ENCODE measurements at places on chromosomes 3 and 15.

DNA sequence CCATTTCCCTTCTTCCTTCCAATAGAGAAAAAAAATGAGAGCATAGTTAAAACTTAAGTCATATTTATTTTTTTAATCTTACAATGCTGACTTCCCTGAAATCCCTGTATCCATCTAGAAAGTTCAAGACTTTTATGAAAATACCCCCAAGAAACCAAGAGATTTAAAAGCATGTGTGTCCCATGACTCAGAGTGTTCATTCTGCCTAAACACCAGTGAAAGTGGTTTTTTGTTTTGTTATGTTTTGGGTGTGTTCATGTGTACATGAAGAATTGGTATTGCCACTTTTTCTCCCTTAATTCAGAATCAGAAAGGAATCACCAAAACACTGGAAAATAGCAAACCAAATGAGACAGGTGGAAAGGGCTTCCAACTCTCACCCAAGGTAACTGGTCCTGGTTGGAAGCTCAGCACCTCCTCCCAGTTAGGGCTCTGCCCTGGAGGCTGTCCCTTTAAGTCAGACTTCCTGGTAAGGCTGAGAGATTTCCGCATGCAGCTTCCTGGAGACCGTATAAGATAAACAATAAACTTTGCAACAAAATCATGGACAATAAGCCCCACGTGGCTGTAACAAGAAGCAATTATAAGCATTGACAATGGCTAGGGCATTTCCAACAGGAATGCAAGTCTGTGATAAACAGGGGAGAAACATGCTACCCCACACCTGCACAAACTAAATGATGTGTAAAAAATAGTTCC, 121.9 kb upstream of the ARHGEF3 start:
- DNase-seq = no peak

DNA sequence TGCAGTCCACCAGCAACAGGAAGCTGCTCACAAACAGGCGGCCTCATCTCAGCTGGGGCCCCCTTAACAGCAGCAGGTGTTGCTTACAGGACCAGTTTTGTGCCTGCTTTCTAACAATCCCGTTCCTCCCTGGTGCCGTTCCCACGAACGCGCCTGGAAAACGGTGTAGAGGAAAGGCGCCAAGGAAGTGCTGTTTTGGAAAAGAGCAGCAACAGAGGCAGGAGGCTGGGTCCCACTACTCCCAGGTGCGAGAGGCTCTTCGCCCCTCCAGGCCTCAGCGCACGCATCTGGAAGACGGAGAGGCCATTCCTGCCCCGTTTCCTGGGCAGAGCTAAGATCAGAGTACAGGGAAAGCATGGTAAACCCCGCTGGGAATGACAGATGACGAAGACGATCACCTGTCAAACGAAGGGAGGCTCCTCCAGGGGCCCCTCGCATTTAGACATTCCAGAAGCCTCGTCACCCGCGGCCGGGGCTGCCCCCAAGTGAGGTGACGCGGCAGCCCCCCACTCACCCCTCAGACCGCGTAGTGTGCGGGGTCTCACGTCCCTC, 603 bp downstream of the SCAPER start:
- no peak for DNase-seq

- DNase-seq = peak; percentile 50
Observed at GRCh38 chr3:184015381-184016019, 2.2 kb downstream of the ABCC5 start.

- no peak for DNase-seq
Observed at GRCh38 chr3:60884005-60884404, 367.2 kb downstream of the FHIT start.

DNA sequence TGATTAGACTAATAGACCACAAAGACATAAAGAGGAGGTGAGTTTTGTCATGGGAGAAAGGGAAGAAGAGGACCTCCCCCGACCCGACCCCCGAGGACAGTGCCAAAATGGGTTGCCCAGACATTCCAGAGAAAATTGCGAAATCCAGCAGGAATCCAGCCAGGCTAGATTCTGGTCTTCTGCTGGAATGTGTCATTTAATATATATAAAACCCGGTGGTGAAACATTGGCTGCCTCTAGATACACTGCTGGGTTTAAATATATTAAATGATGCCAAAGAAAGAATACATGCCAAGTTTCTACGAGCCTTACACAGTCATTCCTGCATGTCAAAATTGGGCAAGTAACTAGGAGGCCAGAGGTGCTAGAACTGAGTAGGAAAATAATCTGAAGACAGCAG, 45.3 kb upstream of the SPESP1 start:
- DNase-seq = no peak

GRCh38 chr15:70605606-70606410, 157.6 kb downstream of the UACA start:
- DNase-seq = no peak

DNA sequence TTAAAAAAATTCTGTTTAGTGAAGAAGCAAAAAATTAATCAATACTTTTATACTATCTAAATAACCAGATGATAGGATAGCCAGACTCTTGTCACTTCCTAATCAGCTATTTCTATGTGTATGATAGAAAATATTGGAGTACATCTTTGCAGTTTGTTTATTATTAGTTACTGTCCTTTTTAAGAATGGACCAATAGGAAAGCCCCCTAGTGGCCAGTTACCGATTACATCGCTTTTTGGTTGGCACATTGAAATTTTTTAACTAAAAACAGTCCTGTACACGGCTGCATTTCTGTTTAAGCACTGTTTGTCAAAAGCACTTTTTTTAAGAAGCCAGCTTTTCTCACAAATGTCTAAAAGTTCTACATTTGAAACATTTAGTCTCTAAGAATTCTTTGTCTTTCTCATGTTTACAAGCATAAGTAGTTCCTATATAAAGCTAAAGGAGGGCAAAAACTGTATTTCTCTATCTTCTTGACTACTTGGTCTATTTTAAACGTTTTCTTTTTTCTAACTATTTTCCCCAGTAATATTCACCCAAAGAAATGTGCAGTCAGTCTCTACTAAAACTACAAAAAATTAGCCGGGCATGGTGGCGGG, 253.2 kb upstream of the LRTM1 start:
- DNase-seq = no peak

DNA sequence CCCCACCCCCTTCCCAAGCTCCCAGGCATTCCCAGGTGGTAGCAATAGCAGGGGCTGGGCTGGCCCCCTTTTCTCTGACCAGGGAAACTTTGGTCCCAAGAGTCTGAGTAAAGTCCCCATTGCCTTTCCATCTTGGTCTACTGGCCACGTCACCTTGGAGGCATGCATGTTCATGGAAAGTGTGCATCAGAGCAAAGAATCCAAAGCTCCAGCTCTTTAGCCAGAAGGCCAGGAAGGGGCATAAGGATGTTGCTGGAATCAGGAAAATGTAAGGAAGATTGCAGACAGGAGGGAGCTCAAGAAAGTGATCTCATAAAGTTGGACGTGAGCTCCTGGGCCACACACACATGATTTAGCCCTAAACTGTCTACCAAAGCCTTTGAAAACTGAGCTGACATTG, 63.6 kb downstream of the KBTBD12 start:
- DNase-seq = no peak

- DNase-seq = no peak
Observed at GRCh38 chr3:52528586-52529375, 4.9 kb downstream of the NT5DC2 start.

- DNase-seq = no peak
Observed at GRCh38 chr3:194816748-194817591, 131.3 kb downstream of the FAM43A start.

DNA sequence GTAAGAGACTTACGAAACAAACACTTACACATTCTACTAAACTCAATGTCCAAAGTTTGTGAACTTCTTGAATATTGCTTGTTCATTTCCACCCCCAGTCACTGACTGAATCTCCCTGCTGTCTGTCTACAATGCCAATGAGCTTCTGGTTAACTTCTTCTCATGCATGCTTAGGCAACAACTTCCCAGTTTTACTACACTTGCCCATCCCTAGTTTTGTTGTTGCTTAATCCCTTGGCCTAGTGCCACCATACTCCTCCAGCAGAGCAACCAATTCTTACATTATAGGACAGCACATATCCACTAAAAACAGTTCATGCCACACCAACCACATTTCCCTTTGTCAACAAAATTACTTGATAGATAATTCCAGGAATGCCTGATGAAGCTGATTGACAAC, 40.9 kb upstream of the CCR2 start:
- no peak for DNase-seq

DNA sequence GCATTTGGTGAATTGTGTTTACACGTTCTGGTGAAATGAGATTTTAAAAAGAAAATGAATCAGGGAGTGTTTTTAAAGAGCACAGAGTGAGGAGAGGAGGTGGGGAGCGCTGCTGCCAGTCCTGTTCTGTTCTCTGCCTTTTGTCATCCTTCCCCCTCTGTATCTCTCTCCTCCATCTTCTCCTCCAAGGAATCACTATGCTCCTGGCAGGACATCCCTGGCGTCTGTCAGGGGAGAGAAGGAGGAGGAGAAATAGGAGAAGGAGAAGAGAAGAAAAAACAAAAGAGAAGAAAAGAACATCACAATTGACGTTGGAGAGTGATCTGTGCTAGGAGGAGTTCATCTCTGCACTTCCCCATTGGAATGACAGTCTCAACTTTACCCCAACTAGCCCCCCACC, 627.6 kb upstream of the TBL1XR1 start:
- DNase-seq = no peak

GRCh38 chr3:22231061-22231460, 480.1 kb upstream of the ZNF385D start:
- DNase-seq = no peak

GRCh38 chr15:31456354-31457060, 129.9 kb downstream of the KLF13 start:
- DNase-seq = no peak

GRCh38 chr3:195548987-195549386, 5.9 kb upstream of the PPP1R2 start:
- DNase-seq = no peak

GRCh38 chr3:44409640-44410410, 67.6 kb downstream of the ZNF445 start:
- no peak for DNase-seq

GRCh38 chr15:75123395-75123794, 78.3 kb upstream of the C15orf39 start:
- no peak for DNase-seq

DNA sequence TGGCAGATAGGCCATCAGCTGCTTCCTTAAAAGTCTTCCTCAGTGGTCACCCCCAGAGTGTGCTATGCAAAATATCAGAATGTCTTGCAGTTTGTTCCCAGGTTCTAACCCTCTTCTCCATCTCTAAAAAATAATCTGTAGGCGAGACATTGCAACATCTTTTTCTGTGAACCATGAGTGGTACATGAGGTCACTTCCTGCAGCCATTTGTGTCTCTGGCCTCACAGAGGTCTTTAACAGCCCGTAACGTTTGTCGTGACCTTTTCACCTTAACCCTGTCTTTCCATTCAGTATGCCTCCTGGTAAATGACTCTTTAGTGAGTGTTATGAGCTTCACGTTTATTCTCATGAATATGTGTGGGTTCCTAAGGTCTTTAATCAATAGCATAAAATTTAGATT, 145.4 kb downstream of the KLHL25 start:
- DNase-seq = no peak

- no peak for DNase-seq
Observed at GRCh38 chr3:117692416-117692995, 982.9 kb downstream of the TUSC7 start.

- DNase-seq = no peak
Observed at GRCh38 chr3:36843065-36844051, 79.0 kb upstream of the DCLK3 start.

GRCh38 chr3:43296565-43296964, 10.2 kb downstream of the SNRK start:
- DNase-seq = no peak

DNA sequence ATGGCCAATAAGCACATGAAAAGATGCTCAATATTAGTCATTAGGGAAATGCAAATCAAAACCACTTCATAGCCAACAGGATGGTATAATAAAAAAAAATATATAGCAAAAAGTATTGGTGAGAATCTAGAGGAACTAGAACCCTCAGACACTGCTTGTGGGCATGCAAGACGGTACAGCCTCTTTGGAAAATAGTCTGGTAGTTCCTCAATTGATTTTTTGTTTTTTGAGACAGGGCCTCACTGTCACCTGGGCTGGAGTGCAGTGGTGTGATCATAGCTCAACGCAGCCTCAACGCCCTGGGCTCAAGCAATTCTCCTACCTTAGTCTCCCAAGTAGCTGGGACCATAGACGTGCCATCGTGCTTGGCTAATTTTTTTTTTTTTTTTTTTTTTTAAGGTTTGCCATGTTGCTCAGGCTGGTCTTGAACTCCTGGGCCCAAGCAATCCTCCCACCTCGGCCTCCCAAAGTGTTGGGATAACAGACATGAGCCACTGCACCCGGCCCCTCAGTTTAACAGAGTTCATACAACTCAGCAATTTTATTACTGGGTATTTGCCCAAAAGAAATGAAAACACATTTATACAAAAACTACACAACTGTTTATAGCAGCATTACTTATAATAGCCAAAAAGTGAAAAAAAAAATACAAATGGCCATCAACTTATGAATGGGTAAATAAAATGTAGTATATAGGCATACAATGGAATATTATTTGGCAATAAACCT, 5.1 kb downstream of the PRC1 start:
- DNase-seq = no peak

DNA sequence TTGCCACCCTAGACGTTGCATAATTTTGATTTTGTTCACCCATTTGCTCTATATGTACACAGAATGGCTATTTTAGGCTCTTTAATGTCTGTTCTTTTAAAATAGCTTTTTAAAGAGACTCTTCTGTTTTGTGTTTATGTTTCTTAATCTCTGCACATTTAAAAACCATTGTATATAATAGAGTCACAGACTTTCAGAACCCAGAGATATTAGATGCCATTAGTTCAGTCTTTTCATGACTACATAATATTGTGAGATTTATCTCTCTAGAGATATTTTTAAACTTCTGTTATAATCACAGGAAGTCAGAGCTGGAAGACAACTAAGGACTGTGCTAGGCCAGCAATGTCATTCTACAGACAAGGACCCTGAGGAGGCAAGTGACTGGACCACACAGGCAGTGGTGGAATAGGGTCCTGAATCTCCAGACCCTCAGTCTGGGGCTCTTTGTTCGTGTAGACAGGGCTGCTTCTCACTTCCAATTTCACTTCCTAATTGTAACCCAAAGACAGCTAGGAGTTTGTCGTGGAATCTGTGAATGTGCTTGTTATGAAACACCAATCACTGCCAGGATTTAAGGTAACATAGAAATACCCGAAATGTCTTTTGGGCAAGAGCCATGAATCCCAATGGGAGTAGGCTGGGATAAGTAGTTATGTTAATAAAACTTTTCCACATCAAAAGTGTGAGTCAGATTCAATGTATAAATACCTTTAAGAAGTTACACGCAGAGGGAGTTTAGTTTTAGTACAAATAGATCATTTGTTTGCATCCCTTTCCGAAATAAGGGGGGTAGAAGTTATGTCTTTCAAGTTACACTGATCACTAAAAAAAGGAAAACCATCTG, 165.2 kb upstream of the ROPN1 start:
- no peak for DNase-seq

GRCh38 chr15:57388464-57388863, 12.2 kb downstream of the CGNL1 start:
- no peak for DNase-seq

GRCh38 chr3:123158330-123158729, 43.4 kb upstream of the SEC22A start:
- DNase-seq = no peak

- peak; percentile 1 for DNase-seq
Observed at GRCh38 chr15:99447497-99448371, 118.0 kb upstream of the MEF2A start.

- no peak for DNase-seq
Observed at GRCh38 chr15:85730001-85730820, 64.5 kb downstream of the KLHL25 start.

- no peak for DNase-seq
Observed at GRCh38 chr3:110420158-110420641, 651.4 kb upstream of the NECTIN3 start.

- DNase-seq = no peak
Observed at GRCh38 chr3:187290503-187290902, 1.0 kb downstream of the MASP1 start.

Measured in NCI-H2107 (cell line).